NCI-H2081 (cell line): ENCODE measurements at places on chromosomes 1 and 21.

DNA sequence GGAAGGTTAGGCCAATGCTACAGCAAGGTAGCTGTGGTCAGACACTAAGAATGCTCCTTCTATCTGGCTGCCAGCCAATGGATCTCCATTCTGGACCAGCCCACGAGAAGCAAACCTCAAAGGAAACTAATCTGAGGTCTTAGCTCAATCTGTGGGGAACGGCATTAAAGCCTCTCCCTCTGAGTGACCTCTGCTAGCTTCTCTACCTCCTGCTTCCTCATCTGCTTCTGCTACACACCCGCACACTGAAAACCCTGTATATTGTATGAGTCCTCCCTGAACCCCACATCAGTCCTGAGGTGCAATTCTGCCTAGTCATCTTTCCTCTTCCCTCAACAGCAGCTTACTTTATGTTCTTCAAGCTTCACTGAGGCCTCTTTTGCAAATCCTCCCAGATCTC is 6.9 kb upstream of the GALE start:
- DNase-seq, result no peak

GRCh38 chr21:33266050-33266788 is at the start of gene IL10RB:
IL10RB (plus strand) TSS chr21:33266367; CDS start chr21:33266466, 99 bp downstream.
- peak; percentile 38 for DNase-seq

DNA sequence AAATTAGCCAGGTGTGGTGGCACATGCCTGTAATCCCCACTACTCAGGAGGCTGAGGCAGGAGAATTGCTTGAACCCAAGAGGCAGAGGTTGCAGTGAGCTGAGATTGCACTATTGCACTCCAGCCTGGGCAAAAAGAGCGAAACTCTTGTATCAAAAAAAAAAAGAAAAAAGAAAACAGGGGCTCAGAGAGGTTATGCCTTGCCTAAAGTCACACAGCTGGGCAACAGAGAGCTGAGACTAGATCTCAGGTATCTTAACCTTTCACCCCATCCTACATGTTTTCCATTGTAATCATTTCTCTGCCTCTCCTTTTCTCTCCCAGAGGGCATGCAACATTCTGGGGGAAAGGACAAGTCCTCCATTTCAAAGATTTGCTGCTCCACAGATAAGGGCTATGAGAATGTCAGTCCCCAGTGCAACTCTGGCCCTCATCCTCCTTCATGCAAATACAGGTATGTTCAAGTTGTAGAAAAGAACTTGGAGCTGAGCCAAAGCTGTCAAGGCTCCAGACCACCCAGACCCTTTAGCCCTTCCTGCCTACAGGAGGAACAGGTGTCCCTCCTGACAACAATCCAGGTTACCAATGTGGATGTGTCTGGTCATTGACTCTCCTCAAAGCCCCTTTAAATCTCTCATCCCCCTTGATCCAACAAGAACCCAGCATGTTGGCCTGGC is 6.9 kb downstream of the SLC9A1 start:
- no peak for DNase-seq

GRCh38 chr1:90513956-90514355 is 203.1 kb downstream of the BARHL2 start:
- DNase-seq, result no peak

GRCh38 chr1:87346130-87346814 is 17.6 kb downstream of the LMO4 start:
- DNase-seq, result no peak

DNA sequence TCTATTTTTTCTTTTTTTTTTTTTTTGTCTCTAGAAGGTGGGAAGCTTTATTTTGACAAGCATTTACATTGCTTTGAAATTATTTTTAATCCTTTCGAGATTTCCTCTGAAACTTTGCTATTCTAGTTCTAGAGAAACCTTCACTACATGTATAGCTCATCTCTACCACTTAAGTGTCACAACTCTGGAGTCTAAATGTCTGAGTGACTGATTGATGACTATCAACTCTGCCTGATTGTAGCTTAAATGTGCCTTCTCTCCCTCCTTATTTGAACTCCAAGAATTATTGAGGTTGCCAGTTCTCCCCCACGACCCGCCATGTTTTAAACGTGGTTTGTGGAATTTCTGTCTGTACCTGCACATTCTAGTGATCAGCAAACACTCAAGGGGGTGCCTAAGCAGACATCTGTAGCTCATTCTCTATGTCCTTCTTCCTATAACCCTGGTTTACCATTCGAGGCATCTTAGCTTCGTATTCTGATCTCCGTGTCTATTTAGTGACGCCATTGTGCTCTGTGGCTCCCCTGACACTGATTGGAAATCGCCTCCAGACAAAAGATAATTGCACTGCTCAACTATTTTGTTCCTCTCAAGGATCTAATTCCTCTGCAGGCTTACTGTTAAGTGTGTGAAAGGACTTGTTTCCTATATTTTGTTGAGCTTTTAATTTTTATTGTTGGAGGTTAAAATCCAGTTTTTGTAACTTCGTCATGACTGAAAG is 1570.6 kb downstream of the BRINP3 start:
- no peak for DNase-seq

- DNase-seq, result no peak
Observed at GRCh38 chr1:116359060-116359830, 13.8 kb upstream of the ATP1A1 start.

- DNase-seq, result no peak
Observed at GRCh38 chr1:21852282-21853130, 40.4 kb downstream of the LDLRAD2 start.
